ENCODE measurements at places on chromosomes 16 and 17. TPM values are rescaled to one million over a fixed set of nuclear protein-coding genes. Genes with fewer than 3 reads are reported as not detected.

Gene KRT17
- not detected for total RNA-seq

DNA sequence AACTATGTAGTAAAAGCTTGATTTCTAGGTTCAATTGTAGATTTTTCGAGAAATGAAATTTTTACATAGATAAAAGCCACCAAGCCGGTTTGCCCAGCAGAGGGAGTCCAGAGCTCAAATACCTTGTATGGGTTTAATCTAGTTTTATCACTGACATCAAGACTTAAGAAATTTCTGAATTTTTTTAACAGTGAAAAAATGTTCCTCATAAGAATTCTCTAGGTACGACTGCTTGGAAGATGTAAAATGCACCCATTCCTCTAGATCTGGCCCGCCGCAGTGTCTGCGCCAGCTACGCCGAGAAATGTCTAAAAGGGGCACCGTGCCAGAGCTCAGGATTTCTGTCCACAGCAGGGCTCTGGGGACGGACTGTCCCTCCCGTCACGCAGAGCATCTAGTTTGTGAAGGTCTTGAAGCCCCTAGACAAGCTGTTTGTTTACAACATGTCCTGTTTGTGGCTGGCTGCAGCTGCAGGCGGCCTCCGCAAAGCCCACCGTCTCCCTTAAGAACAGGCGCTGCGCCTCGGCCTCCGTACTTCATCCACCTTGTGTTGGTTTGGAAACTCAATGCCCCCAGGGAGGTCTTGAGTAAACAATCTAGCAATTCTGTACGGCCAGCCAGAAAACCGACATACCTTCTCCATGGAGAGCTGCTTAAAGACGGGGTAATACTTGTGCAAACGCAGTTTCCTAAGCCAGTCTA, 24.8 kb downstream of the MAP1LC3B start:
- DNase-seq = no peak

DNA sequence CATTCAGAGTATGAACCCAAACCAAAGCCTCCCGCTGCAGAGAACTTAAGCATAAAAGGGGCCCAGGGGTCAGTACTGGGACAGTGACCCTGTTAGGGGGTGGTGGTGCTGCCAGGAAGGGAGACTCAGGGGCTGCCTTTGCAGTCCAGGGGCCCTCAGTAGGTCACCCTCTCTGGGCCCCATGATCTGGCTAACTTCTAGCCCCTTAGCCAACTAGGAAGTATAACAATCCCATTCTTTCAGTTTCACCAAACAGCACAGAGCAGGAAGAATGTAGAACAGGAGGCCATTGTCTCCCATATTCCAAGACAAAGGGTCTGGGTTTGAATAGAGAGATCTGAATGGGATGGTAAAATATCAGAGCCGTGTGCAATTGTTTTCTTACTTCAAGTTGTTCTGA, 378.6 kb upstream of the C16orf82 start:
- DNase-seq = no peak

Gene TBC1D3
- total RNA-seq = not detected

DNA sequence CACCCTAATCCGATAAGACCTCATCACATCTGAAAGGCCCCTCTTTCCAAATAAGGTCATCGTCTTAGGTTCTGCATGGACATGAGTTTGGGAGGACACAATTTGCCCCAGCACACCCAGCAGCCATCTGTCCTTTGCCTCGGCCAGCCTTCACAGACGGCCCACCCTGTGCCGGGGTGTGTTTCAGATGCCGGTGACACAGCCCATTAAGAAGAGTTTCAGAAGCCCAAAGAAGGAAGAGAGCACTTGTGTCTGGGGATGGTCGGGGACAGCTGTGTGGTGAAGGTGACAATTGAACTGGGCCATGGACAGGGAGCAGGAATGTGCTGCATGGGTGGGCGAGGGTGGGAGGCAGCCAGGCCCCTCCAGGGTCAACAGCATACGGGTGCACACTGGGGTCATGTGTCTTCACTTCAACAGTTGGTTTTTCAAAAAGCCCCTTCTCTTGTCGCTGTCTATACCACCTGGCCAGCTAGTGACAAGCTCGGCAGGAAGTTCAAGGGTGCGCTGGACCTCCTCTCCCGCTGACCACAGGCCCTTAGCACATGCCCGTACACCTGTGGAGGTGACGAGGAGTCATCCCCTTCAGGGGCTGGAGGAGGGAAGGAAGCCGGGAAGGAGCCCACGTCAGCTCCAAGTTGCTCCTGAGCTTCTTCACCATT, 183.1 kb downstream of the C16orf95 start:
- DNase-seq = no peak

Gene ZBTB4
- total RNA-seq = 79.2 TPM

- no peak for DNase-seq
Measured at GRCh38 chr16:72705801-72706200, 342.1 kb downstream of the ZFHX3 start.

- no peak for DNase-seq
Measured at GRCh38 chr16:49019081-49019633, 262.5 kb downstream of the CBLN1 start.

DNA sequence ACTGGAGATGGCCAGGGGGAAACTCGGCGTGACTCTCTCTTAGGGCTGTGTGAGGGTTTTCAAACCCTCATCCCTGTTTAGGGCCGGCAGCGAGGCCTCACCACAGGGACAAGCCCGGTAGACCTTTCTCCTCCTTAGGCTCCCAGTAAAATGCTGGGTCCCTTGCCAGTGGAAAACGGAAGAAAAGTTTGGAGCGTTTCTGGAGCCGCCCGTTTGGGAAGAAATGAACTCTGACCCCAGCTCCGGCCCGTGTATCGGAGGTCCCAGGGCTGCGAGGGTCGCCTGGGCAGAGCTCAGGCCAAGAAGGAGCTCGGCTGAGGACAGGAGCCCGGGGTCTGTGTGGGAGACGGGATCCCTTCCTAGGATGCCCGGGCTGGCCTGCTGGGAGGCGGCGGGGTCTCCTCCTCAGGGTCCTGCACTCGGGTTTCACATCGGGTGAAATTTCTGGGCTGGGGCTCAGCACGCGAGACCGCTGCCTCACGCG, 23.2 kb downstream of the ZNF213 start:
- no peak for DNase-seq

- no peak for DNase-seq
Measured at GRCh38 chr16:89983536-89983935, 35.0 kb downstream of the DEF8 start.

Gene GLTPD2
- total RNA-seq = not detected

DNA sequence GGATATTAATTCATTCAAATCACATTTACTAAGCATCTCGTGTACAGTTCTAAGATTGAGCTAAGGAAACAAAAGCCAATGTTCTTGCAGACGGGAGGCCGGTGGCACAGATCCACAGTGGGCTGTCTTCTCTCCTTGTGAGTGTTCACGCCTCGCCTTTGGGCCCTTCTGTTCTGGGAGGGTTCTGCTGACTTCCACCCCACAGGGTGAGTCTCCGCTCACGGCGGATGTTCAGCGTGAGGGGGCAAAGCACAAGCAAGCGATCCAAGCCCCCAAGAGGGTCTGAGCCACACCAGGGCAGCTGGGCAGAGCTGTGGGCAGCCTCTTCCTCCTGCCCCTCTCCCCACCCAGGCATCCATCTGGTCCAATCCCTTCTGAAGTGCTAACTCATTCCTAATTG, 84.3 kb upstream of the DOC2B start:
- DNase-seq = peak; percentile 33

DNA sequence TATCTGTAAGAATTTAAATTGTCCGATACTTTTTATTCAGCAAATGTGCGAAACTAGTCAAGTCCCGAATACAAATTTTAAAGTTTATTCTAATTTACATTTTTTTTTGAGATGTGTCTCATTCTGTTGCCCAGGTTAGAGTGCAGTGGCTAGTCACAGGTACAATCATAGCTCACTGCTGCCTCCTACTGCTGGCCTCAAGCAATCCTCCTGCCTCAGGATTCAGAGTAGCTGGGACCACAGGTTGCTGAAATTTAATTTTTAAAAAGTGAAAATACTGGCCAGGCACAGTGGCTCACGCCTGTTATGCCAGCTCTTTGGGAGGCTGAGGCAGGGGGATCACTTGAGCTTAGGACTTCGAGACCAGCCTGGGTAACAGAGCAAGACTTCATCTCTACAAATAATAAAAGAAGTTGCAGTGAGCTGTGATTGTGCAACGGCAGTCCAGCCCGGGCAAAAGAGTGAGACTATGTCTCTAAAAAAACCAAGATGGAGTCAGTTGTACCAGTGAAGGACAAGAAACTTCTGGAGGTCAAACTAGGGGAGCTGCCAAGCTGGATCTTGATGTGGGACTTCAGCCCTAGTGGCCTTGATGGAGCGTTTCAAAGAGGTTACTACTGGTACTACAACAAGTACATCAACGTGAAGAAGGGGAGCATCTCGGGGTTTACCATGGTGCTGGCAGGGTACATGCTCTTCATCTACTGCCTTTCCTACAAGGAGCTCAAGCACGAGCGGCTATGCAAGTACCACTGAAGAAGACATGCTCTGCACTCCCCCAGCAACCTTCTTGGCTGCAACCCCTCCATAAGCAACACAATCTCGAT, 5.6 kb downstream of the POLG2 start:
- DNase-seq = no peak

GRCh38 chr17:861364-861763, 79.2 kb downstream of the MRM3 start:
- DNase-seq = no peak

Gene RGS11
- 8.9 TPM for total RNA-seq

Gene NME1
- 23.6 TPM for total RNA-seq

Gene KRTAP3-3
- total RNA-seq = not detected

- no peak for DNase-seq
Measured at GRCh38 chr17:74810699-74811485, 34.7 kb upstream of the NAT9 start.

- DNase-seq = no peak
Measured at GRCh38 chr17:79354173-79354820, 256.6 kb downstream of the RBFOX3 start.

DNA sequence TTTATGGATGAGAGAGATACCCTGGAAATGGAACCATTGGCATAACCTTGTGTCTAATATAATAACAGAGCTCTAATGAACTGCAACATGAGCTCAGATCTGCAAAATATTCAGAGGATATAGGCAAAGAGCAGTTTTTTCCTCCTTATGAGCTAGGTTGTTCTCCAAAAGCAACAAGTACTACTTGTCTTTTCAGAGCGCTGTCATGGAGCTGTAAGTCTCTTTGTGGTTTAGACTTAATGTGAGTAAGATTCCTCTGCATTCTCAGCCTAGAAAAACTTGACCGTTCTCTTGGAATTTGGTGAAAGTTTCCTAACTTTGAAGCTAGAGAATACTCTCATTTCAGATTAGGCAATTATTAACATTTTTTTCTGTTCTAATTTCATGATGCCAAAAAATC, 85.2 kb downstream of the FTO start:
- DNase-seq = no peak

GRCh38 chr17:7326186-7326585, 2.9 kb downstream of the NEURL4 start:
- no peak for DNase-seq

DNA sequence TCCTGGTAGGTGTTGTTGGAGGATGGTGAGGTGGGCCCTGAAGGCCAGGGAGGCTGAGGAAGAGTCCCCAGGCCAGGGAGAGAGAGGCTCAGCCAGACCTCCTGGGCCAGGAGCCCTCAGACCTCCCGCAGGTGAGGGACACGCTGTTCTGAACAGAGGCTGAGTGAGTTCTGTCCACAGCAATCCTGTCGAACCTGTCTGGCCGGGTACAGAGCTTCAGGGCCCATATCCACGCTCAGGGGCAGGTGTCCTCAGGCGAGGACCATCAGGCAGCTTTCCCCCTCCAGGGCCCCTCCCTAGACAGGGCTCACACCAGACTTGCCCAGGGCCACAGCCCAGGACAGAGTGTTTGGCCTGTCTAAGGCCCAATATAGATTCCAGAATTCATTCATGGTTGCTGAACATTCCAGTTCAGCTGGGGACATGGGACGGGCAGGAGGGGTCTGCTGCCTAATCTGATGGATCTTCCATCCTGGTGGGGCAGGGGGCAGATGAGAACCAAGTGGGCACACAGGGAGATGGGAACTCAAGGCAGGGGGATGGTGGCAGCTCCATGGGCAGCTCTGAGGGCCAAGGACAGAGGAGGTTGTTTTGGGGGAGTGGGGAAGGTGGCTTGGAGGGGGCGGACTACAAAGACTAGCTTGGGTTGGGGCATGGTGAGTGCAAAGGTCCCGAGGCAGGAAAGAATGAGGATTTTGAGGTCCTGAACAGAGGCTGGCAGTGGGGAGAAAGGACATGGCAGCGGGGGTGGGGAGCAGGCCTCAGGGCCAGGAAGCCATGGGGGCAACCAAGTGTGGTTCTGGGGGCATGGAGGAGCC, 23.4 kb upstream of the MPRIP start:
- no peak for DNase-seq

Gene ITGB4
- 9.0 TPM for total RNA-seq

DNA sequence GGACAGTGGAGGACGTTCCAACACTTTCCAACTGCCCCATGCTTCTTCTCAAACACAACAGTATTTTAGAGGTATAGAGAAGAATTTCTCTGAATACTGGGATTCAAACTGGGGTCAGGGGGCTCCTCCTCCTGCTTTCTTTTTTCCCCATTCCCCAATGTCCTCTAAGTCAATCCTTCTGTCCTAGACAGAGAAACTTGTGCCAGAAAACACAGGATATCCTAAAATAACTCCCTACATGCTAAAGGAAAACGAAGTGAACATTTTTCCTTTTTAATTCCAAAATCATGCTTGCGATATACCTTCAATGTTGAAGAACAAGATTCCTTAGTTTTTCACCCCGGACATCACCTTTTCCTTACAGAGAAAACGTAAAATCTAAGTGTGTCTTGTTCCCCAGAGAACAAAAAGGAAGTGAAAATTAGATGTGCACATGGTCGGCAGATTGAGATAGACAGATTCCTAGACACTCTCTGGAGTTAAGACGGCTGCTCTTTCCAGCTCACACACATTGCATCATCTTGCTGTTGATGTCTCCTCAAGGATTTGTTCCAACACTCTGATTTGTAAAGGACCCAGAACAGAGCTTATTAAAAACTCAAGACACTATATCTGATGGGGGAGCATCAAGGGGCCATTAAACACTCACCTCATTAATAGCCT, 228.2 kb downstream of the GRIN2A start:
- no peak for DNase-seq

DNA sequence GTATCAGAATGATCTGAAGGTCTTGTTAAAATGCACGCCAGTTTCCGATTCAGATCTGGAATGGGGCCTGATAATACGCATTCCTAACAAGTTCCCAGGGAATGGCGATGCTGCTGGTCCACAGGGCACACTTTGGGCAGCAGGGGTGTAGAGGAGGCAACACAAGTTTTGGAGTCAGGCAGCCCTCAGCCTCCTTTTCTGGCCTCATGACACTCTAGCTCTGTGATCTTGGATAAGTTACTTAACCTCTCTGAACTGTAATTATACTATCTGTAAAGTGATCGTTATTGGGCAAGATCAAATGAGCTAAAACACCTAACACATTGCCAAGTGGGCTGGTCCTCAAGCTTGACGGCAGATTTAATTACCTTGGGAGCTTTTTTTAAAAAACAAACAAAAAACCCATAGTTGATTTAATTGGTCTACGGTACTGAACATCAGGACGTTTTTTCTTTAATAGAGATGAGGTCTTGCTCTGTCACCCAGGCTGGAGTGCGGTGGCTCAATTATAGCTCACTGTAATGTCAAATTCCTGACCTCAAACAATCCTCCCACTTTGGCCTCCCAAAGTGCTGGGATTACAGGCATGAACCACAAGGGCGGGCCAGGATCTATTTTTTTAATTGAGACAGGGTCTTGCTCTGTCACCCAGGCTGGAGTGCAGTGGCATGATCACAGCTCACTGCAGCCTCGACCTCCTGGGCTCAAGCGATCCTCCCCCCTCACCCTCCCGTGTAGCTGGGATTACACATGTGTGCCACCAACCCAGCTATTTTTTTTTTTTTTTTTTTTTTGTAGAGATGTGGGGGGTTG, 10.0 kb upstream of the MRPS23 start:
- no peak for DNase-seq

- no peak for DNase-seq
Measured at GRCh38 chr16:71626018-71626857, at the start of gene MARVELD3. Gene MARVELD3 (plus strand): TSS chr16:71626184. CDS start chr16:71626230, 46 bp downstream.

GRCh38 chr16:75433732-75434413, 570 bp upstream of the CFDP1 start:
- DNase-seq = no peak
